Mammary microvascular endothelial cell (primary cell): ENCODE measurements at places on chromosomes 3 and 15. TPM values are rescaled to one million over a fixed set of nuclear protein-coding genes. Genes with fewer than 3 reads are reported as not detected.

ARPP21 gene
- not detected in 2 replicates for total RNA-seq

CFAP100 gene
- total RNA-seq, result not detected in 2 replicates

TP63 gene
- not detected in 2 replicates for total RNA-seq

ULK3 gene
- 33.4 and 36.1 TPM in 2 replicates for total RNA-seq

LRRFIP2 gene
- total RNA-seq, result 55.8 and 64.8 TPM in 2 replicates

SNX22 gene
- 0.39 and 0.60 TPM in 2 replicates for total RNA-seq

KLHL40 gene
- not detected in 2 replicates for total RNA-seq

ALCAM gene
- total RNA-seq, result 126 and 132 TPM in 2 replicates

LMAN1L gene
- total RNA-seq, result not detected in 2 replicates

C2CD4B gene
- 33.0 and 43.0 TPM in 2 replicates for total RNA-seq

GFM1 gene
- total RNA-seq, result 50.8 and 71.4 TPM in 2 replicates

C3orf52 gene
- total RNA-seq, result 2.1 and 4.0 TPM in 2 replicates

TGM4 gene
- total RNA-seq, result 0.07 and 0.20 TPM in 2 replicates

ETV5 gene
- total RNA-seq, result 22.4 and 25.9 TPM in 2 replicates

CIP2A gene
- 27.8 and 29.7 TPM in 2 replicates for total RNA-seq

CORO2B gene
- 3.5 and 3.7 TPM in 2 replicates for total RNA-seq

SLC22A13 gene
- total RNA-seq, result 0.07 TPM in 1 of 2 replicates, not detected in the other

IQCH gene
- total RNA-seq, result 1.1 and 1.7 TPM in 2 replicates

CSPG4 gene
- total RNA-seq, result under 0.01 TPM in 1 of 2 replicates, not detected in the other

SLC2A2 gene
- 0.05 TPM in 1 of 2 replicates, not detected in the other for total RNA-seq

CHRM5 gene
- total RNA-seq, result not detected in 2 replicates

ZNF592 gene
- total RNA-seq, result 10.3 and 10.7 TPM in 2 replicates

CCDC13 gene
- total RNA-seq, result not detected in 2 replicates

NRG4 gene
- total RNA-seq, result not detected in 2 replicates

ATP10A gene
- not detected in 2 replicates for total RNA-seq

TGM5 gene
- not detected in 2 replicates for total RNA-seq
